Activated naive CD4-positive, alpha-beta T cell (primary cell): ENCODE measurements at places on chromosomes 6 and 20.

GRCh38 chr20:63709149-63709527 lies 1.3 kb downstream of the ZGPAT start:
- DNase-seq = no peak

DNA sequence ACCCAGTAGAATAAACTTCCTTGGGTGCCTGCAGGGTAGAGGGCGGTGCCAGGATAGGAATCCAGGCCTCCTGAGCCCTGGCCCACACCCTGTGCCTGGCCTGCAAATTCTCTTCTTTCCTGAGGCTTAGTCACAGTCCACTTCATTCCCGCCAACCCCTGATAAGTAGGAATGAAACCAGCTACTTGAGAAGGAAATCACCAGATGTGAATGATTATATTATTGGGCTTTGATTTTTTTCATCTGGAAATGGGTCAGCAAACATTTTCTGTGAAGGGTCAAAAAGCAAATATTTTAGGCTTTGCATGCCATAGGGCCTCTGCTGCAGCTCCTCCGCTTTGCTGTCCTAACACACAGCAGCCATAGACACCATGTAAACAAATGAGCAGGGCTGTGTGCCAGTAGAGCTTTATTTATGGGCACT lies 50.2 kb downstream of the STK35 start:
- DNase-seq = no peak

- DNase-seq = no peak
Measured at GRCh38 chr6:25452031-25452430, 172.9 kb downstream of the CARMIL1 start.

DNA sequence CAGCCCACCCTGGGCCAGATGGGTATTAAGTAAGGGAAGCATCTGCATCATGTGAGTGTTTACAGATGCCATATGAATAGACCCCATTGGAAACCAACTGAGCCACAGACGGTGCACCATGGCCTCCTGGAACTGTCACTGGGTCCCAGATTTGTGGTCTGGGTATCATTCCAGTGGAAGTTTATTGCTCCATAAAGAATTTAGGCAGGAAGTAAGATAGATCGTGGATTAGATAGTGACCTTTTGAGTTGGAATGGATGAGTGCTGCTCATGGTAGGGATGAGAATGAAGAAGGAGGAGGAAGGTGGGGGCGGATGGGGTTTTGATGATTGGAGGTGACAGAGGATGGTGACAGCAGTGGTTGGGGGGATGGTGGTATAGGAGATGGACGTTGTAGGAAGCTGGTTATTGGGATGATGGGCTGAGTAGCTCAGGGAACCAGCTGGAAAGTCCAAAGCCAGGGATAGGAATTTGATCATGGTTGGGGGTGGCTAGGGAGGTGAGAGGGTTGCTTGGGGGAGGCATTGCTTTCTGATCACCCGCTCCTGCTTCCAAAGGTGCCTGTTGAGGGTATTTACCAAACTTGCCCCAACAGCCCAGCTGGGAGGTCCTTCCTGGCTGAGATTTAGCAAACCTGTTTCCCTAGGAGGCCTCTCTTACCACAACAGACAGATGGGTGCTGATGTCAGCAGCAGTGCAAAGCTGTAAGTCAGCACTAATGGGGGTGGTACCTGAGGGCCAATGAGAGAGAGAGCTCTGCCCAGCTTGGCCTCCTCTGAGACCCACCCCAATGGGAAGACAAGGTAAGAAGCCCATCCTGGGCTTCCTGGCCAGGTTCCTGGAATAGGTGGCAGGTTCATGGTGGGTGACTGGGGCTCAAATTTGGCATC lies 78.0 kb downstream of the VEGFA start:
- DNase-seq = no peak

DNA sequence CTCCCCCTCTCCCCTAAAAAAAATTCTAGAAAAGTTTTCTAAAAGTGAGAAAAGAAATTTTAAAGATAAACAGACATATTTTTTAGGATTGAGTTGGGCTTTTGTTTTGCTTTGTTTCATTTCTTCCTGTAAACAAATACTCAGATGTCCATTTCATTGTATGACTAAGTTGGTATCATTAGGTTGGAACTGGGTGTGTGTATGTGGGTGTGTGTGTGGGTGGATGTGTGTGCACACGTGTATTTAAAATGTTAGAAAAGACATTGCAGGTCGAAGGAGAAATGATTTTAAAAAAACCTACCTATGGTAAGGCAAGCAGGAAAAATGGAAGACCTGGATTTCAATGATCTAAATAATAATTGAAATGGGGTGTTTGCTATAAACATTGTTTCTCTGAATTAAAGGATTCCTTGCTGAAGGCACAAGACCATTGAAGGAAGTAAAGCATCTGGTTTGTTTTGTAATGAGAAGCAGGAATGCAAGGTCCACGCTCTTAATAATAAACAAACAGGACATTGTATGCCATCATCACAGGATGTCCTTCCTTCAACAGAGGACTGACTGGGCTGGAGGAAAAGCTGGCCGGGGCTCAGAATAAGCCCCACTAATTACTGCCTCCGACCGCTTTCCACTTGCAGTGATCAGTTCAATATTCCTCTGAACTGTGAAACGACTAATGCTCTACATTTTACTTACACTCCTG lies 996 bp upstream of the PRDM1 start:
- no peak for DNase-seq

- no peak for DNase-seq
Measured at GRCh38 chr6:85273870-85274269, 176.0 kb upstream of the NT5E start.

DNA sequence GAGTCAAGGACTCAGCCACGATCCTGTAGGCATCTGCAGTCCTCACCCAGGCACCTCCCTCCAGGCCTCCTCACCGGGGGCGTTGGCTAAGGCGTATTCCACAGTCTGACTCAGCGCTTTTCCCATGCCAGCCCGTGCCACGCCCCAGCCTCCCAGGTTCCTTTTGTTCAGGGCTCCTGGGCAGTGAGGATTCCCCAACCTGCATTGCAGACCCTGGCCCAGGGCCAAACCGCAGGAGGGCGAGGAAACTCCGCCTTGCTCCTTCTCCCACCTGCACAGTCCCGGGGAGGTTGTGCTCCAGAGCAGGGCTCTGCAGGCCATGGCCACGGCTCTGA lies 202.8 kb upstream of the CST7 start:
- no peak for DNase-seq

- no peak for DNase-seq
Measured at GRCh38 chr20:7716286-7716972, 223.8 kb downstream of the HAO1 start.

DNA sequence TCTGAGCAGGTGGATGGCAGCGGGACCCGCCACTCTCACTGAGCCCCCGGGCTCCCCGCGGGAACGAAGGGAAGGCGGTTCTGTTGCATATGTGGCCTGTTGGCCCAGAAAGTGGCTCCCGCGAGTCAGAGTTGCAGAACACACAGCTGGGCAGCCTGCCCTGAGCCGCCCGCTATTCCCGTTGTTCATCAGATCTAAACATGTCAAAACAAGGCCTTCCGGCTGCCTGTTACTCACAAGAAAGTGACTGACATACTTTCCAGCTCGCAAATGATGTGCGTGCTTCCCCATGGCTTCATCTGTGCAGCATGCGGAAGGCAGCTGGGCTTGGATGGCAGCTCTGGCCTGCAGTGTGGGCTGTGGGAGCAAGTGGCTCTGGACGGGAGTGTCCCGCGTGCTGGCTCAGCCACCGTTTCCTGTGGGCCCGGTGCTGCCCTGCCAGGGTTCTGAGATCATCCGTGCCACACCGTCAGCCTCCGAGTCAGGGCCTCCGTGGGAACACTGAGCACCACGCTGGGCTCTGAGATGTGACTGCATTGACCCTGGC lies 227.3 kb downstream of the ERMARD start:
- DNase-seq = no peak

DNA sequence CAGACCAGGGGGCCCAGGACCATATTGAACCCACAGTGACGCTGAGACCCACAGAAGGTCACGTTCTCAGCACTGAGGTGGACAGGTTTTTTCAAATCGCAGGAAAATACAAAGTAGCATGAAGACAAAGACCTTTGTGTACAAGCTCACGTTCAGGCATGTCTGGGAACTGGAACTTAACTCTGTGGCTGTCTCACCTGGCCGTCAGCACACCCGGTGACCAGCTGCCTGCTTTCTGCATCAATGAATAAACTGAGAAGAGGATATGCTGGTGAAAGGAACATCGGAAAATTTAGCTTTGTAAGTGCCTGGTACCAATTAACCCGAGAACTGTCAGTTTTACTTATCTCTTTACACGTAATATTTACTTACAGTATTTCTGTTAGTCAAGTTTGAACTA lies 36.5 kb downstream of the WDR27 start:
- no peak for DNase-seq

GRCh38 chr6:48184648-48185047 lies 73.7 kb upstream of the PTCHD4 start:
- DNase-seq = no peak

- DNase-seq = no peak
Measured at GRCh38 chr6:31472259-31472658, 25.7 kb upstream of the MICB start.

GRCh38 chr6:53523511-53524454 lies 21.1 kb downstream of the GCLC start:
- no peak for DNase-seq

GRCh38 chr20:5470943-5471342 lies 154.2 kb upstream of the PROKR2 start:
- no peak for DNase-seq

DNA sequence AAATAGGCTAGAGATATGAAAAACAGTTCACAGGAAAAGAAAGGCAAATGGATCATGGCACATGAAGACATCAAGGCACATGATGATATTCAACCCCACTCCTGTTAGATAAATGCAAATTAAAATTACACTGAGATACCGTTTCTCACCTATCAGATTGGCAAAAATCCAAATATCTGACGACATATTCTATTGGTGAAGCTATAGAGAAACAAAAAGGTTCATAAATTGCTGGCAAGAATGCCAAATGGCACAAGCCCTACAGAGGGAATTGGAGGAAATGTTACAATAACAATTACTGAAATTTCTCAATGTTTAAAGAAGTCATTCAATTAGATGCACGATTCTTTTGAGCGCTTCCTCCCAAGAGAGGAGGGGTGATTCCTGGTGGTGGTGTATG lies 45.3 kb upstream of the DSN1 start:
- DNase-seq = no peak

GRCh38 chr6:143614235-143614634 lies 63.5 kb upstream of the PHACTR2 start:
- no peak for DNase-seq

DNA sequence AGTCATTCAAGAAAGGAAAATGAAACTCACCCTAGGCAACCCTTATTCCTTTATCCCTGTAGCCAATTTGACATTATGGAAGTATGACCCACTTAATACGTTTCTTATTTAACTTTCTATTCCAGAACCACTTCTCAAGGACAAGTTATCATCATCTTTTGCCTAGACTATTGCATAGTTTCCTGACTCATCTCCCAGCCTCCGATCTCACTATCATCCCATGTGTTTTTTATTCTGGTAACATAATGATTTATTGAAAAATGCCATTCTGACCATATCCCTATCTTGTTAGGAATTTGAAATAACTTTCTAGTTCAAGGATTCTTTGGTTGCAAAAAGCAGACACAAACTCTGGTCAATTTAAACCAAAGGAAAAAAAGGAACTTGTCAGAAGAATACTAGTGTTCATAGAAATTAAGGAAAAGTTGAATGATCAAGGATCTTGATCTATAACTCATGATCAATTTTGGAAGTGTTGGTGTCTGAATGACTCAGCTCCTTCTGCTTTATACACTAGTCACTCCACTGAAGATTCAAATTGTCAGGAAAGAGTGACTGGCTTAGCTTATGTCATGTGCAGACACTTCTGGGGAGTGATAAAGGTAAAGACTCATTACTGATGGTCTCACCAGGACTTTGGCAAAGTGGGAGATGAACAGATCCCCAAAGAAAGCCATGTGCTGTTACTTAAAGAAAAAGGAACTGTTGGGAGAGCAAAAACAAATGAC lies 8.5 kb upstream of the TINAG start:
- DNase-seq = no peak

DNA sequence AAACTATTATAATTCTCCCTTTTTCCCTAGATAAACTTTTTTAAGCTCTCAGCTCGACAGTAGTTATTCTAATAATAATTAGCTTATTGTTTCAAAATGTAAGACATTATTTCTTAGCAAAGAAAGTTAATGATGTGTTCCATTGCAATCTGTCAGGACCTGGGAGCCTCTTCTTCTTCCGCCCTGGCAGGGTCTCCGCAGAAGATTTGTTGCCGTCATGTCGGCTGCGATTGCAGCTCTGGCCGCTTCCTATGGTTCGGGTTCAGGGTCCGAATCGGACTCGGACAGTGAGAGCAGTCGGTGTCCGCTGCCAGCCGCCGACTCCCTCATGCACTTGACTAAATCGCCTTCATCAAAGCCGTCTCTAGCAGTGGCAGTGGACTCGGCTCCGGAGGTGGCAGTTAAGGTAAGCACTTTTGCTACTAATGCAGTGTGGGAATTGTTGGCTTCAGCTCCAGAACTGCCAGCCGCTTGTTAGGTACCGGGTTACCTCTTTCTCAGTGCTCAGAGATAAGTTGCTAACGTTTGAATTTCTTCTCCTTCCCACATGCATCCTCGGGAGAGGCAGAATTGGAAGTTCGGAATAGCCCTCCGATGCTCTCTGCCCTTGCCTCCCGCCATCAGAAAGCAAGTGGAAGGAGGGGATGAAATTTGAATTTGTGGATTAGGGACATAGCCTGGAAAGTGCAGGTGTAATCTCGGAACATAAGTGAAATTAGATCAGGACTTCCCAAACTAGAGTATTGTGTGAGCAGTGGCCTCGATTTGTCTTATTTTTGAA lies at the start of gene CDC40:
Gene CDC40 (plus strand): TSS at position 200 of the 781 bp plus-strand sequence. CDS start 18 bp downstream, at position 218.
- DNase-seq = peak; percentile 5

- no peak for DNase-seq
Measured at GRCh38 chr20:50587291-50587961, 77.2 kb downstream of the PTPN1 start.

- no peak for DNase-seq
Measured at GRCh38 chr6:124040655-124041054, 237.0 kb downstream of the NKAIN2 start.

- no peak for DNase-seq
Measured at GRCh38 chr6:84447651-84448050, 220.2 kb upstream of the CEP162 start.

DNA sequence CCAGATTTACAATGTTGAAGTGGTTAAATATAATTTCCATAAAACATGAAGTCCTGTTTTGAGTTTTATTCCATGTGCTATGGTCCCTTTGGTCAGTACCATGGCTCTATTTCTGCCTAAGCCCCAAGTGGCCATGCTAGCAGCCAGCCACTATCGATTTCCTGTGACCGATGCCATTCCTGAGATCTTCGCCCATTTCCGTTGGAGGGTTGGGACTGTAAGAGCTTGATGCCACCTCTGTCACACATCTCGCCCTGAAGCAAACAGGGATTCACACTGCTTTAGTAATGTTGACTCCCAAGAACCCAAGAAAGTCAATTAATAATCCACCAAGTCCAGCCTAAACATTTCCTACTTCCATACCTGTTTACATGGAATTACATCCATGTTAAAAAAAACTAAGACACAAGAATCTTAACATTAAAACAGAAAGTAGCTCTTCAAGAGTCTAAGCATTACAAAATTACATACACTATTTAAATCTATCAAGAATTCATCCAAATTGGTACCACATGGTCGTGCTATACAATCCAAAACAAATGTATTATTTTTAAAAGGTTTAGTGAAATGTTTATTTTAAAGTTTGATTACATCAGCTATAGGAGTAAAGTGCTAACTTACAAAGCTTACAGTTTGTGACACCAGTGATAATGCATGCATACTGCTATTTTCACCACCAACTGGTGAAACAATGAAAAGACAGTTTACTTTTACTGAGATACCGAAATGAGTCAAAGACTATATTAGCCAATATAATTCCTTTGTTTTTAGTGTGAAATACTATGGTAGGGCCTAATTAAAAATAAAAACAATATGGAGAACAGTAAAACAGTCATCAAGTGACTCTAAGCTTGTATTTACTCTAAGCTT lies 2.5 kb downstream of the RBM39 start:
- DNase-seq = no peak

GRCh38 chr6:113464536-113464935 lies 392.6 kb upstream of the MARCKS start:
- DNase-seq = no peak
